ENCODE measurements at places on chromosomes 16 and 17. TPM values are rescaled to one million over a fixed set of nuclear protein-coding genes. Genes with fewer than 3 reads are reported as not detected.

Gene CDH13
- not detected for total RNA-seq

Gene HAGH
- 19.5 TPM for total RNA-seq

Gene RPL26
- total RNA-seq, result 4,174 TPM

Gene SPATA22
- not detected for total RNA-seq

Gene ZKSCAN2
- 10.3 TPM for total RNA-seq

Gene GTF3C1
- total RNA-seq, result 52.3 TPM

Gene GABARAP
- total RNA-seq, result 291 TPM

Gene FOXN1
- not detected for total RNA-seq

DNA sequence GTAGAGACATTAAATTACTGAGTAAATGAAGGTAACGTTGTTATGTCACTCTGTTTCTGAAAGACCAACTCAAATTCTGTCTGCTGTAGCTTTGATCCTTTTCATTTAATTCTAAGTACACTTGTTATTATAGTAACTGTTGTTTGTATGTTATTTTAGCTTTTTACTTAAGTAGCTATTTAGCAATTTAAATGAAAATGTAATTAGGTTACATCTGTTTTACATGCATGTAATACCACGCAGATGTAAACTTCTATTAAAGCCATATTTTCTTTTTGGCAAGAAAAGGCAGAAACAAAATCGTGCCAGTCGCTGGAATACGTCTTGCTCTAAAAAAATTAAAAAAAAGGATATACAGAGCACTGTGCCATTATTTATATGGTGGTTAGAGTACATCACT, 282.8 kb downstream of the FTO start:
- H3K27me3 ChIP-seq, result no peaks in the 10 kb centered on the region
- H3K4me3 ChIP-seq, result no peak overlapping the region
- DNase-seq, result no peak
- no peak overlapping the region for H3K27ac ChIP-seq

DNA sequence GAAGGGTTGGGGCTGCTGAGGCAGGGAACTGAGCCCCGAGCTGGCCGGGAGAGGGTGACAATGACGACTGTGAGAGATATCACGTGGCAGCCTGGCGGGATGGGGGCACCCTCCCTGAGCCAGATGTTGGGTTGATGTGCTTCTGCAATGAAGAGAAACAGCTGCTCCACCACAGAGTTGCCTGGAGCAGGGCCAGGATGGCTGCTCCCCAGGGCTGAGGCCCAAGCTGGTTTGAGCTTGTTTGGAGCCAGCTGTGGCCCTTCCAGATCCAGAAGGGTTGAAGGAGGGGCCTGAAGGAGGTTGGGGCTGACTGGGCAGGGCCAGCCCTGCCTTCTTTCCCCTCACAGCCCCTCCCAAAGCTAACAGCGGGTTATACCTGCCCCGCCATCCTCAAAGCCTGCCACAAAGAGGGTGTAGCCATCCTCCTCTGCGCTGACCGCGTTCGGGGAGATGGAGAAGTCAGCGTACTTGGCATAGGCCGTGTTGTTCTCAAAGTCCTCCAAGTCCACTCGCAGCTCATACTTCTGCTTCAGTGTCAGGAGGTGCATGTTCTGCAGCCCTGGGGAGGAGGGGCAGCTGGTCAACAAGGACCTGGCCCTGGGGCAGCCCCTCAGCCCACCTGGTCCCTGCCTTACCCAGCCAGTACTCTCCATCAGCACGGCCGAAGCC, 2.1 kb downstream of the MFAP4 start:
- H3K4me3 ChIP-seq, result no peak overlapping the region
- H3K4me1 ChIP-seq, result no peaks in the 10 kb centered on the region

DNA sequence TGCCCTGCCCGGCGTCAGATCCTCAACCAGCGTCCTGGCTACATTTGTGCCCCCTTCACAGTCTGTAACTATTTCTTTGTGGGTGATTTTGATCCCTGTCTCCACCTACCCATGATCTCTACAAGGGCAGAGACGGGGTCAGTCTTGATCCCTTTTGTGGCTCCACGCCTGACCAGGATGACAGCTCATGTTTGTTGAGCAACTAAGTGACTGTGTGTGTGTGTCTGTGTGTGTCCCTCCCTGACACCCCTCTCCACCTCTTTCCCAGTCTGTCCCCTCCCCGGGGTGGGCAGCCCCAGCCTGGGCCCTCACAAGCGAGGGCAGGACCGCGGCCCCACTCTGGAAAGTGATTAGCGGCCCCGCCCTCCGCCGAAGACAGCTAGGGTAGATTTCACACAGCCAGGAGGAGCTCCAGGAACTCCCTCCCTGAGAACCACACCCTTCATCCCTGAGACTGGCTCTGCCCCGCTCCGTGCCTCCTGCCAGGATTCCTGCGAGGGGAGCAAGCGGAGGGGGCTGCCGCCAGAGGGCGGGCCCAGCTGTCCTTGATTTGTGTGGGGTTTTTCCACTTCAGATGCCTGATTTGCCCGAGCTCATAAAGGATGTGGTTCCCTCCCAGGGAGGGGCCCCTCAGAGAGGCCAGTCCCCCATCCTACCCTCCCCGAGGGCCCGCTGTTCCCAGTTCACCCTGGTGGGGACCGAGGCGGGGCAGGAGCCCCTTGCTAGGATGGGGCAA, 5.3 kb upstream of the HS3ST6 start:
- no peaks in the 10 kb centered on the region for H3K36me3 ChIP-seq
- peaks cover 5% of the 10 kb centered on the region for H3K4me1 ChIP-seq
- no peak overlapping the region for H3K27ac ChIP-seq
- peaks cover 39% of the 10 kb centered on the region for H3K27me3 ChIP-seq

DNA sequence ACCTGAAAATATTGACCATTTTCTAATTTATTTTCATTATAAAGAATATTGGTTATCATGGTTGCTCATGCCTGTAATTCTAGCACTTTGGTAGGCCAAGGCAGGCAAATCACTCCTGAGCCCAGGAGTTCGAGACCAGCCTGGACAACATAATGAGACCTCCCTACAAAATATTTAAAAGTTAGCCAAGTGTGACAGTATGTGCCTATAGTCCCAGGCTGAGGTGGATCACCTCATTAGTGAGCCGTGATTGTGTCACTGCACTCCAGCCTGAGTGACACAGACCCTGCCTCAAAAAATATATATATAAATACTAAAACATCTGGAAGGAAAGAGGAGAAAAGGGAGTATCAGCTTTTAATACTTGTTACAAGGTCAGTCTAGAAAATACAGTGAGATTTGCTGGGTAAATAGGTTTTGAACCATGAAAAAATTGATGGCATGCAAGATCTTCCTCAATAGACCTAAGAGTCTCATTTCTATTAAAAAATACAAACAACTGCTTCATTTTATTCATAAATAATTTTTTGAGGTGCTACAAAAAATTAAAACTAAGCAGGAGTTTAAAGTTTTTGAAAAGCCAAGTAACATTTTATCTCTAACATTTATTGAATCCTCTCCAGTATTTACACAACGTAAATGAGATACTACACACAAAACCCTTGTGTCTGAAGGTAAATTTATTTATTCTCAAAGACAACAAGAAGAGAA, 47.7 kb downstream of the TUBD1 start:
- H3K4me3 ChIP-seq, result peak overlapping the region; percentile 50
- no peaks in the 10 kb centered on the region for H3K27me3 ChIP-seq
- peaks cover 29% of the 10 kb centered on the region for H3K36me3 ChIP-seq
- H3K4me1 ChIP-seq, result peaks cover 91% of the 10 kb centered on the region
- H3K27ac ChIP-seq, result peak overlapping the region; percentile 92

DNA sequence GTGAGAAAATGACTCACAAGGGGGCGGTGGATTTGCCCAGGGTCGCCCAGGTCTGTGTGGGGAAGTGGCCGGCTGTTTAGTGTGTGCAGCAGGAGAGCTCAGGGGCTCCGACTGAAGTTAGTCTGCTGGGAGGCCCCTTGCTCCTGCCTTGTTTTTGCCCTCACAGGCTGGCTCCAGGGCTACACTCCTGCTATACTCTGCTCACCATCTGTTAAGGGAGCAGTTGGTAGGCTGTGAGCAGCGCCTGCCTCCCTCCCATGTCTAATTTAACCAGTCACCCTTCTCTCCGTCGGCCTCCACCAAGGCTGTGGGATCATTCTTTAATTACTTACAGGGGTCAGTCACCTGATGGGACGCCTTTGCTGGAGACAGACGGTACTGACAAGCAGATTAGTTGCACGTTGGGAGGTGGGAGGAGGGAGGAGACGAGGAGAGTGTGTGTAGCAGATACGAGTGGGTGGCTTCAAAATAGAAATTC, 35.5 kb downstream of the KSR1 start:
- H3K4me1 ChIP-seq, result peaks cover 41% of the 10 kb centered on the region
- no peak overlapping the region for H3K27ac ChIP-seq
- peaks cover 6% of the 10 kb centered on the region for H3K36me3 ChIP-seq

- H3K27me3 ChIP-seq, result peaks cover 47% of the 10 kb centered on the region
- no peak for DNase-seq
- H3K27ac ChIP-seq, result no peak overlapping the region
- H3K4me3 ChIP-seq, result no peak overlapping the region
Measured at GRCh38 chr17:60155815-60156214, 6.0 kb downstream of the CA4 start.

DNA sequence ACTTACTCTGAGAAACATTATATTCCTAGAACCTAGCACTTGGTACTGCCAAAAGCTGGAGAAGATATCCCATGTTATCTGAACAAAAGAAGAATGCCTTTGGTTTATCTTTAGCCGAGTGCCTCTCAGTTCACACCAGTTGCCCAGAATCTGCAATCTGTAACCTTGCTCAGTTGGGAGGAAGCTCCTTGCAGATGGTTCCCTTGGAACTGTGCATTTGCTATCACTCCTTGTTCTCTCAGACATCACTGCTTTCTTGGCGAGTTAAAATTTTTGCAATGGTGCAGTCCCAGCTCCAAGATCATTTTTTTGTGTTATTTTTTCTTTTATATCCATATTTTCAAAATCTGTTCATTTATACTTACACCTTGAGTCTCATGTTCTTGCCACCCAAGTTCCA, 446.5 kb downstream of the KCNJ2 start:
- H3K36me3 ChIP-seq, result no peaks in the 10 kb centered on the region
- H3K27ac ChIP-seq, result no peak overlapping the region
- H3K4me3 ChIP-seq, result no peak overlapping the region

DNA sequence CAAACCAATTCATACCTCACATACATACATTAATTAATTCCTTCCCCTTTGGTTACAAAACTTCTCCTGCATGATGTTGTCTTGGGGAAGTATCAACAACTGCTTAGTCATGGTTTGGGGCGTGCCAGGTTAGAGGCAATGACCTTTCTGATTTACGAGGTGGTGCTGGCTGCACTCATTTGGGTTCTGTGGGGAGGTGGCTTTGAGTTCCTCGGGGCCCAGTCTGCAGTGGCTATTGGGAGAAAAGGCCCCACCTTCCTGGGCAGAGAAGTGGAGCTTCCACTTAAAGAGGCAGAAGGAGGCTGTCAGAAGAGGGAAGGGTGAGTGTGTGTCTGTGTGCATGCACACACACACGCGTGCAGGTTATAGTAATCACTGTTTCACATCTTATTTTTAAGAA, 10.2 kb upstream of the ETV4 start:
- DNase-seq, result no peak
- peaks cover 38% of the 10 kb centered on the region for H3K27me3 ChIP-seq
- H3K4me1 ChIP-seq, result no peaks in the 10 kb centered on the region
- H3K27ac ChIP-seq, result no peak overlapping the region

- H3K4me1 ChIP-seq, result no peaks in the 10 kb centered on the region
- H3K27ac ChIP-seq, result no peak overlapping the region
- peaks cover 17% of the 10 kb centered on the region for H3K27me3 ChIP-seq
- DNase-seq, result no peak
- H3K36me3 ChIP-seq, result no peaks in the 10 kb centered on the region
Measured at GRCh38 chr16:49608098-49608497, 234.5 kb downstream of the C16orf78 start.

- H3K36me3 ChIP-seq, result no peaks in the 10 kb centered on the region
- peaks cover 14% of the 10 kb centered on the region for H3K4me1 ChIP-seq
- no peak overlapping the region for H3K4me3 ChIP-seq
- no peak overlapping the region for H3K27ac ChIP-seq
Measured at GRCh38 chr17:29827179-29827578, 102.8 kb downstream of the SSH2 start.

DNA sequence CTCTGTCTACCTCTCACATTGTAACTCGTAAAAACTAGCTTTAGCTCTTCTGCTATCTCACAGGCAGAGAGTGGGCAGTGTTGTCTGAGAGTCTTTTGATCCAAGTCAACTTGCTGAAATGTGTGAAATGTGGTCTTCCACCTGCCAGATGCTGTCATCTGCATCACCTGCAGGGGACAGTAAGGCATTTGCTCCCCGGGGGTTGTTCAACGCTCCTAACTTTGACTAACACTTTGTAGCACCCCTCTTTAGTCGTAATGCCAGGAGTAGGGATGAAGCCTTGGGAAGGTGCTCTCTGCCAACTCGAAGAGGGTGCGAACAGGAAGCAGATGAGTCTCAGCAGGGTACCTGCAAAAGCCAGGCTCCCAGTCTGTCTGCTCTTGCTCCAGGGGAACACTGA, 36.1 kb downstream of the SNX11 start:
- no peak overlapping the region for H3K27ac ChIP-seq
- no peak for DNase-seq
- peaks cover 25% of the 10 kb centered on the region for H3K36me3 ChIP-seq
- peaks cover 17% of the 10 kb centered on the region for H3K4me1 ChIP-seq

GRCh38 chr17:37787055-37787757, 42.3 kb upstream of the HNF1B start:
- H3K27me3 ChIP-seq, result peaks cover 11% of the 10 kb centered on the region
- no peaks in the 10 kb centered on the region for H3K36me3 ChIP-seq
- H3K4me3 ChIP-seq, result no peak overlapping the region
- peaks cover 36% of the 10 kb centered on the region for H3K4me1 ChIP-seq
- no peak overlapping the region for H3K27ac ChIP-seq
- DNase-seq, result no peak

- H3K4me1 ChIP-seq, result no peaks in the 10 kb centered on the region
- H3K36me3 ChIP-seq, result peaks cover 42% of the 10 kb centered on the region
- H3K4me3 ChIP-seq, result no peak overlapping the region
- DNase-seq, result no peak
- no peaks in the 10 kb centered on the region for H3K27me3 ChIP-seq
Measured at GRCh38 chr17:62617894-62618472, 9.5 kb upstream of the MRC2 start.
